ENCODE measurements at places on chromosomes 4 and X.

DNA sequence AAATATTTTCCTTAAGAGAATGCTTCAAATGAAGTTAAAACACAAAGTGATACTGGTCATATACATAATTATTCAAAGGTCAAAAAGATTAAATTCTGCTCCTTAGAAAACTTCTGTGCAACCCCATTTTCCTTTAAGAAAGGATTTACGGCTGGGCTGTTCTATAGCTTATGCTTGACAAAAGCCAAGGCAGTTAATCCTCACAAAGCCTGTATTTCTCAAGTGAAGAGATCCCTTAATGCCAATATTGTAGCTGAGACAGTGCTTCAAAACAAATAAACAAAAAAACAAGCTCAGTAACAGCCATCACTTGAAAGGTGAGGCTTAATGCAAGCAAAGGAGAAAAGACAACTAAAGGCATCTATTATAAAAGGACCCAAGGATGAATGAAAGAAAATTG, 42.5 kb downstream of the BTC start:
- DNase-seq = no peak

- no peak for DNase-seq
Observed at GRCh38 chr4:41600243-41600912, 62.4 kb downstream of the LIMCH1 start.

- no peak for DNase-seq
Observed at GRCh38 chrX:36534900-36535299, 473.3 kb upstream of the FAM47C start.

- no peak for DNase-seq
Observed at GRCh38 chr4:169256101-169256612, 14.6 kb downstream of the SH3RF1 start.

GRCh38 chrX:99398545-99398944, 1011.5 kb downstream of the PCDH19 start:
- no peak for DNase-seq

DNA sequence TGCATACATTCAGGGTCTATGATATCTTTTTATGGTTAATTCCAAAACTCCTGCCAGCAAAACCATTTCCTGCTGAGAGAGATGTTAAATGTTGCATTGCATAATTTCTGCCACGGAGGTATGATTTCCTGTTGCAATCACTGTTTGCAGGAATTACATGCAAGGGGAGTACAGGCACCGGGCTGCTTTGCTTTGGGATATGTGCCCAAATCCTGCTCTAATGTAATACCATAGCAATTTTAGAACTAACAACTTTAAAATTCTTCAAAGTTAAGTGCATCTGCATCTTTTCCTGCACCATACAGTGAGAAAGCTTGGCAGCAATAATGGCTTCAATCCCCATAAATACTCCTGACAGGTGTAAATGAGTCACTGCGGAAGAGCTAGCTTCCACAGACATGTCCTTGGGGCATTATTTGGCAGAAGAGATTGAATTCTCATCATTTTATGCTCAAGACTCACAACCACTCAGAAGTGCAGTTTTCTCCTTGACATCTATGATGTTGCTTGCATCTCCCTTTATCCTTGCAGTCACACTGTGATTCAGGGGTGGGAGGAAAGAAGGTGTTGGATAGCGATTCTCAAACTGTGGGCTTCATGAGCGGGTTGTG, 29.6 kb downstream of the TRIM2 start:
- no peak for DNase-seq

GRCh38 chrX:22575161-22575845, 302.6 kb downstream of the CBLL2 start:
- DNase-seq = no peak

- no peak for DNase-seq
Observed at GRCh38 chr4:30601070-30601865, 118.9 kb upstream of the PCDH7 start.

GRCh38 chr4:145090380-145090779, 7.6 kb downstream of the ANAPC10 start:
- no peak for DNase-seq

DNA sequence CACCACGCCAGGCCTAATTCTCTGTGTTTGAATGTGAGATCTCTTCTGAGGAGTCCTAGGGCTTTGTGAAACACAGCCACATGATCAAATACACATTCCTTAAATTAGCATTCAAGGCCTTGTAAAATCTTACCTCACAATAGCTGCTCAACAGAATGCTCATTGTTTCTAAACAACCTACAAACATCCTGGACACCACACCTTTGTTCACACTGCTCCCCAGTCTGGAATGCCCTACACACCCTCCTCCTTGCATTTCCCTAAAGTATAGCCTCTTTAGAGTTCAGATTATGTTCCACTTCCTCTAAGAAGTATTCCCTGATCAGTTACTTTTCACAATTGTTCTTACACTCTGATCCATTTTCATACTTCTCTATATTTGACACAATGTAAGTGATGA, 110.6 kb downstream of the AGTR2 start:
- DNase-seq = no peak

- no peak for DNase-seq
Observed at GRCh38 chrX:39261446-39262147, 460.3 kb downstream of the MID1IP1 start.

DNA sequence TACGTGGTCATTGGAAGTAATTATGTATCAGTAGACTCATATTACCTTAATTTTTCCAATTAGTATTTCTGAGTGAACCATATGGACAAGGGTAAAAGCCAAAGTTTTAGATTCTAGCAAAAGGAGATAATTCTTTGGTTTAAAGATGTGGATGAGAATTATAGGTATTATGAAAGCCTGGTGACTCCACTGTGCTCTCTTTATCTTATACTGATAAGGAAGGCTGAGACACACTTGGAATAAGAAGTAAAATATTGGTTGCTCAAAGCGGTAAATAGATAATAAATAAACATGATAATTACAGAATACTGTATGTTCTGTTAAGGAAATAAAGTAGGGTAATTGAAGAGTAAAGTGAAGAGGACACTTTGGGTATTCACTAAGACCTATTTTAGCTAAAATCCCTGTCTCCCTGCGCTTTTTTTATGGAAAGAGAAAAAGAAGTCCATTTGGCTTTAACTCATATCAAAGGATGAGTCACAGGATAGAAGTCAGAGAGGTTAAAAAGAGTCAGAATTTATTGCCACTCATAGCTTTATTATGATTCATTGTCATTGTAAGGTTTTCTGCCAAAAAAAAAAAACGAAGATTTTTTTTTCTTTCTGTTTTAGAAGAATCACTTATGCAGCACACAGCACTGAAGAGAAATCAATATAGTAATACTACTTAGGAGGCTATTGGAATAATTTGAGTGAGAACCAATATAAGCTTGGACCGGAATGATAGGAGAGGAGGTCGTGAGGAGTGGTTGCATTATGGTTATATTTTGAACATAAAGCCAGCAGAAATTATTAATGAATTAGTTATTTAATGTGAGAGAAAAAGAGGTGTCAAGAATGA, 2463.1 kb downstream of the ARAP2 start:
- no peak for DNase-seq

GRCh38 chr4:123661080-123661737, 264.6 kb downstream of the SPRY1 start:
- no peak for DNase-seq

DNA sequence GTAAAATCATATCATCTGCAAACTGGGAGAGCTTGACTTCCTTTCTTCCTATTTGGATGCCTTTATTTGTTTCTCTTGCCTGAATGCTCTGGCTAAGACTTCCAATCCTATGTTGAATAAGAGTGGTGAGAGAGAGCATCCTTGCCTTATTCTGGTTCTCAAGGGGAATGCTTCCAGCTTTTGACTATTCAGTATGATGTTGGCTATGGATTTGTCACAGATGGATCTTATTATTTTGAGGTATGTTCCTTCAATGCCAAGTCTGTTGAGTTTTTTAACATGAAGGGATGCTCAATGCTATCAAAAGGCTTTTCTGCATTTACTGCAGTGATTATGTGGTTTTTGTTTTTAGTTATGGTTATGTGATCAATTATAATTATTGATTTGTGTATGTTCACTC, 2144.6 kb upstream of the TENM3 start:
- no peak for DNase-seq

DNA sequence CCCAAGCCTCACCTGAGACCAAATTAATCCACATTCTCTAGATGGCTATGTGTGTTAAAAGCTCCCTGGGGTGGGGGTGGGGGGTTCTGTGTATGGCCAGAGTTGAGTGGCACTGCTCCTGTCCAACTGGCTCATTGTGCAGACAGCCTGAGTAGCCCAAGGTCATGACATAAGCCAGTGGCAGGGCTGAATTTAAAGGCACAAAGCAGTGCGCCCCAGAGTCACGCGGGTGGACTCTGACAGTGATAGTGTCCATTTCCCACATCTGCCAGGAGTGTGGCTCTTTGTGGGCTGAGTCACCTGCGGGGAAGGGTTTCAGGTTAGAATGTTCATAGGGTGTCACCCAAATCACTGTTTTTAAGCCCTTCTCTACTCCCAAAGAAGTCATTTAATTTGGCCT, 45.4 kb downstream of the SCD5 start:
- no peak for DNase-seq

DNA sequence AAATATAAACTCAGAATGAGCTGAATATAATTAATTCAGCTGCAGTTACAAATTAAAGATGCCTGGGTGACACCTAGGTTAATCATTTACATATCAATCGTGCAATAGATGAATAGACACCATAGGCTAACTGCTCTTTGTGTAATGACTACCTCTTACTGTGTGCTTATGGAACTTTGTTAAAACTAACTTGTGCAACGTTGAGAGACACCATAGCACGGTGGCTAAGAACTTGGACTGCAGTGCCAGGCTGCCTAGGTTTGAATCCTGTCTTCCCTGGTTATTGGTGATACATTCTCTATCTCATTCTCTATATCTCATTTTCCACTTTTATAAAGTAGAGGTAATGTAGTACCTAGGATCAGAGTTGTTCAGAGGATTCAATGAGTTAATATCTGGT, 46.9 kb downstream of the SMAD1 start:
- no peak for DNase-seq

GRCh38 chrX:6407542-6407941, 127.4 kb downstream of the VCX3A start:
- DNase-seq = no peak

- DNase-seq = no peak
Observed at GRCh38 chr4:54844911-54845310, 187.2 kb downstream of the KIT start.

- DNase-seq = no peak
Observed at GRCh38 chr4:155984106-155984797, 30.6 kb upstream of the CTSO start.

- no peak for DNase-seq
Observed at GRCh38 chrX:39905946-39906345, 191.8 kb downstream of the BCOR start.

DNA sequence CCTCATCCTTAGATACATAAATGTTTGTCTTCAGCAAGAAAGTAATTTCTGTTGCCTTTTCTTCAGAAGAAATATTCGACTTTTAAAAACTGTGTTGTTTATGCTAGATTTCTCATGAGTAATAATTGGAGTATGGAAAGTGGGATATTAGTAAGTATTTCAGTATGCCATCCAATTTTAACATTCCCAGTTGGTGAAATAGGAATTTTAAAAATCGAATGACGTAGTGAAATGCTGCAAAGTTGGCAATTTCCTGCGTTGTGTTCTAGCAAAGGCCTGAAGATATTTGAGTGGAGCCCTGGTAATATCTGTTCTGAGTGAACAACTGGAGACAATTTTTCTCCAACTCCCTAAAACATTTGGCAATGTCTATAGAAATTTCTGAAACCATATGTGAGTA, 190.1 kb downstream of the ZNF330 start:
- DNase-seq = no peak

- DNase-seq = no peak
Observed at GRCh38 chrX:70386235-70386634, 36.9 kb upstream of the GDPD2 start.

- DNase-seq = no peak
Observed at GRCh38 chr4:38865445-38865844, 2.2 kb upstream of the FAM114A1 start.

- no peak for DNase-seq
Observed at GRCh38 chr4:104964410-104965175, 182.1 kb upstream of the TET2 start.

- no peak for DNase-seq
Observed at GRCh38 chr4:183723561-183724228, 64.6 kb downstream of the TRAPPC11 start.

DNA sequence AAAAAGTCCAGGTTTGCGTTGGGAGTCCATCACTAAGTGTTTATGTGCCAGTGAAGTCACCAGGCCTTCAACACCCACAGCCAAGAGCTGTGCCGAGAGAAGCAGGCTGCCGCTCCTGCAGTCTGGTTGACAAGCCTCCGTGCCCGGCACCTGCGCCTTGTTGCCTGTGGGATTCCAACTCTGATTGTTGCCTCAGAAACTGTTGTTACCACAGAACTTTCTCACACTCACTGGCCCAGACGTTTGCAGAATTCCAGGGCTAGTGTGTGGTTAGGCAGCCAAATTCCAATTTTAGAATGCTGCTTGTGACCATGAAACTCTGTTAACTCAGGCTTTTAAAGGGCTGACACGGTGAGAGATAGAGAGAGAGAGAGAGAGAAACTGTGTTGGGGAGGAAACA, 119.5 kb upstream of the LIMCH1 start:
- DNase-seq = no peak

GRCh38 chr4:8580321-8581093, at the start of gene GPR78:
GPR78 (plus strand) TSS chr4:8580392; CDS start chr4:8580983, 591 bp downstream.
- peak; percentile 12 for DNase-seq

- DNase-seq = no peak
Observed at GRCh38 chr4:70994387-70995099, 1.1 kb downstream of the DCK start.

DNA sequence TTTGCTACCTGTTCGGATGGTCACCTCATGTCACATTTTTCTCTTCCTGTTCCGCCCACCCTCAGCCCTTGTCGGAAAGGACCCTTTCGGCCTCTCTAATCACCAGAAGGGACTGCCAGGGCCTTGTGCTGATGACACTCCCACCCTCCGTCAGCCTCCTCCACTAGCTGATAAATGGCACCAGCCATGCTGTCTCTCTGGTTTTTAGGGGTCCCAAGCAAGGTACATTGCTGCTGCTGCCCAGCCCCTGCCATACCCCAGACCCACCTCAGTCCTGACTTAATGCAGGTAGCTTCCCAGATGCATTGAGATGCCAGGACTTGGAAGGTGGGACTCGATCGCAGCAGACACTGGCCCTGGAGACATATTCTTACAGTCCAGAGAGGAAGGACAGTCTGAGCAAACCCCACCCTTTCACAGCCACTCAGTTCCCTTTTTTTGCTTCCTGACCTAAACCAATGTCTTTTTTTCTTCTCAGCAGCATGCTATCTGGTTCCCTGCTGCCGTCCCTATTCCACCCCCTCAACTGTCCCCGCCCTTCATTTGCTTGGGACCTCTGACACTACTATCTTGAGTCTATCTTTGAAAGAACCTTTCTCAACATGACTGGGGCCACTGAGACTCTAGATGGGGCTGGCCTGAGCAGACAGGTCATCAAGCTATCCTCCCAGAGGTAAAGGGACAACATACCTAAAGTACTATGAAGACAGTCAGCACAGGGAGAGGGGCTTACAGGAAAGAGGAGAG, at the start of gene BTK:
Gene BTK (minus strand): TSS at position 397 of the 747 bp plus-strand sequence. CDS start 10,907 bp downstream, outside the sequence.
- DNase-seq = no peak

GRCh38 chrX:94662689-94663088, 988.7 kb downstream of the FAM133A start:
- no peak for DNase-seq

- no peak for DNase-seq
Observed at GRCh38 chrX:125204681-125205132, 115.0 kb upstream of the TEX13C start.

- DNase-seq = no peak
Observed at GRCh38 chr4:87505862-87506261, 23.3 kb downstream of the SPARCL1 start.

Data from T-helper 9 cell (primary cell).